HT-29 (cell line): ENCODE measurements at places on chromosomes 5 and 9.

- DNase-seq, result no peak
Observed at GRCh38 chr5:32283539-32284377, 29.0 kb downstream of the MTMR12 start.

DNA sequence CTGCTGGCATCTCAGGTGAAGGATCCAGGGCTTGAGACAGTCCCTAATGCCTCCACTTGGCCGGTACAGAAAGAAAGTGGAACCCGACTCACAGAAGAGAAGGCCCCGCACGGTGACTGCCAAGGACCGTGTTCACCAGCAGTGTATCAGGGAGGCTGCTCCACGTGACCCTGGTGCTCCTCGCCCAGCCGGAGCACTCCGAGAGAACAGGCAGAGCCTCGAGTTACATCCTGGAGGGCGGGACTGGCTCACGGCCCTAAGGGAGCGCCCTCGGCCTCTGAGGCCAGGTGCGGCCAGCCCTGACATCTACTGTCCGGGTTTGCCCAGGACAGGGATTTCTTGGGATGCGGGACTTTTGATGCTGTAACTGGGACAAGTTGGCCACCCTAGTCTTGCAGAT is 104.0 kb upstream of the SARDH start:
- DNase-seq, result peak; percentile 53

DNA sequence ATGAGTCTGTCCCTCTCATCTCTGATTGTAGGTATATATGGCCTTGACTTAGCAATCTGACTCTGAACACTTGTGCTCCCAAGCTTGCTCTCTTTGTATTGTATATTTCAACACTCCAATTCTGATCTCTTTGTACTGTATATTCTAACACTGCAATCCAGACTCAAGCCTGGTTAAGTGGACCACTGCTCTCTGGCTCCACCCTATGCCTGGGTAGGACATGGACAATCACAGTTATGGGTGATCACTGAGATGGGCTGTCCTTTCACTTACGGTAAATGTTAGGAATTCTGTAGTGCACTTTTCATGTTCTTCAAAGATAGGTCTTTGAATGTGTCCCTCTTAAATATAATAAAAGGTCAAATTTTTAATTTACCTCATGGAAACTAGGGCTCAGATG is 165.1 kb downstream of the TLR4 start:
- no peak for DNase-seq

- DNase-seq, result peak; percentile 71
Observed at GRCh38 chr5:4700069-4700468, 440.1 kb upstream of the ADAMTS16 start.

- peak; percentile 34 for DNase-seq
Observed at GRCh38 chr5:69368458-69369339, 621 bp downstream of the AK6 start.

DNA sequence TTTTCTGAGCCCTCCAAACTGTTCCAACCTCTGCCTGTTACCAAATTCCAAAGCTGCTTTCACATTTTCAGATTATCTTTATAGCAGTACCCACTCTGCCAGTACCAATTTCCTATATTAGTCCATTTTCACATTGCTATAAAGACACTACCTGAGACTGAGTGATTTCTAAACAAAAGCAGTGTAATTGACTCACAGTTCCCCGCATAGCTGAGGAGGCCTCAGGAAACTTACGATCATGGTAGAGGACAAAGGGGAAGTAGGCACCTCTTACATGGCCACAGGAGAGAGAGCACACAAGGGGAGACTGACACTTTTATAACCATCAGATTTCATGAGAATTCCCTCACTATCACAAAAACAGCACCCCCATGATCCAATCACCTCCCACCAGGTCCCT is 105.0 kb downstream of the DTWD2 start:
- DNase-seq, result no peak

DNA sequence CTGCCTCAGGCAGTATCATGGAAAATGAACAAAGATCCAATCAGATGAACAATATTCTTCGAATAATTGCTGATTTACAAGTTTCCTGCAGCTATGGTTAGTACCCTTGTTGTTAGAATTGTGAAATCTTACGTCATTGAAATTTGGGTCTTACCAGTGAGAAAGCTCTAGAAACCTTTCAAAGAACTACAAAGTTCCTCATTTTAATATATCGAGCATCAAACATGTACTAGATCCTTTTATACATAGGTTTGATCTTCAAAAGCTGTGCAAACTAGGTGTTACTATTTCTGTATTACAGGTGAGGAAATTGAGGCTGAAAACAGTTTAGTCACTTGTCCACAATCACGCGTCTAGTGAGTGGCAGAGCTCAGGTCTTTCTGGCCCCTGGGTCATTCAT is 43.7 kb upstream of the ANGPTL2 start:
- DNase-seq, result no peak

GRCh38 chr5:107526270-107526937 is 144.3 kb downstream of the EFNA5 start:
- no peak for DNase-seq
